ENCODE measurements at places on chromosomes 12 and 14. TPM values are rescaled to one million over a fixed set of nuclear protein-coding genes. Genes with fewer than 3 reads are reported as not detected.

DNA sequence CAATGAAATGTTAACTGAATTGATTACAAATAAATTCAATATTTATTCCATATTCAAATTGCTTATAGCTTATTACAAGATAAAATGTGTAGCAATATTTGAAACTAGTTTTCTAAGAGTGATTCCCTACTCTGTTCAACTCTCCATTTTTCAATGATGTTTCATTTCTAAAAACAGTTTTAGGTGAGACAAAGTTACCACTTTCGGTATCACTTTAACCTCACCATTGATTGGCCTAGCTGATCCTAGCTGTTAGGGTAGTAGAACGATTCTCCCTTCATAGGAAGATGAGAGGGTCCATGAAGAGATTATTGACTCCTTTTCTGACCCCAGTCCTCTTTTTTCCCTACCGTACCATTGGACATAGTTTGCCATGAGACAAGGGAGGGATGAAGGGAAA is 373.3 kb downstream of the PRKD1 start:
- no peak for DNase-seq

Gene DLGAP5
- total RNA-seq = 97.9 TPM

DNA sequence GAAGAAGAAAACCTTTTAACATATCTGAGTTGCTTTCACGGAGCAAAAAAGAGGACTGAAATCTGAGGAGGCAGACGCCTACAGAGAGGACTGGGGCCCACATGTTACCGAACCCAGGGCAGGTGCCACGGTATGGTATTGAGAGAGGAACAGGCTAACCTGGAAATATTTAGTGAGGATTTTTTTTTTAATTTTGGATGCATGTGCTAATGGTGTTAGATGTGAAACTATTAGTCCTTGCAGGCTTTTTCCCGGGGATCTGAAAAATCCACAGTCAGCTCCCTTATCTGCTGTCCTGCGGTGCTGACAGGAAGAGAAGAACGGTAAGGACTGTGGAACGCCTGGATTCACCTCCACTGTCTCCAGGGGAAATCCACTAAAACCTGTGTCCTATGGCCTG is 819.7 kb downstream of the TMEM121 start:
- no peak for DNase-seq

Gene C14orf93
- 10.8 TPM for total RNA-seq

Gene EFS
- total RNA-seq = not detected

DNA sequence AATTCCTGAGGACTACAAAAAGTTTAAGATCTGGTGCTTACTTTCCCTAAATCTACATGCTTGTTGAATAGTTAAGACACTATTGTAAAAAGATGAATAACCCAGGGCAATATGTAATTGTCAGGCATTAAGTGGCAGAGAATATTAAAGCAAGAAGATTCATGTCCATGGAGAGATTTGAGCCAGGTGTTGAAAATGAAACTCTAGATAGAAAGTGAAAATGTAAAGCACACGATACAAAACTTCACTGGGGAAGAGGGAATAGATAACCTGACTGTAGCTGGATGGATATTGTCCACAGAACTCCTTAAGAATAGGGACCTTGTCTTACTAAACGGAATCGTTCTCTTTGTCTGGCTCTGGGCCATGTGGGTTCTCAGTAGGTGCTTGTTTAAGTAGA is 5.0 kb downstream of the CAND1 start:
- no peak for DNase-seq

- no peak for DNase-seq
Measured at GRCh38 chr12:82666830-82667229, 19.9 kb upstream of the TMTC2 start.

Gene KRT72
- total RNA-seq = not detected

- no peak for DNase-seq
Measured at GRCh38 chr12:22722779-22723178, 97.8 kb downstream of the ETNK1 start.

GRCh38 chr14:49497725-49498348 is 88.3 kb downstream of the RPS29 start:
- no peak for DNase-seq

- DNase-seq = no peak
Measured at GRCh38 chr12:66066137-66066928, 64.2 kb downstream of the LLPH start.

Gene CEBPE
- 0.19 TPM for total RNA-seq

Gene ZNF219
- 9.9 TPM for total RNA-seq

GRCh38 chr14:72479461-72479931 is 414.4 kb downstream of the DPF3 start:
- no peak for DNase-seq

- DNase-seq = no peak
Measured at GRCh38 chr12:77131977-77132490, 66.7 kb upstream of the E2F7 start.

Gene EML5
- 6.2 TPM for total RNA-seq

DNA sequence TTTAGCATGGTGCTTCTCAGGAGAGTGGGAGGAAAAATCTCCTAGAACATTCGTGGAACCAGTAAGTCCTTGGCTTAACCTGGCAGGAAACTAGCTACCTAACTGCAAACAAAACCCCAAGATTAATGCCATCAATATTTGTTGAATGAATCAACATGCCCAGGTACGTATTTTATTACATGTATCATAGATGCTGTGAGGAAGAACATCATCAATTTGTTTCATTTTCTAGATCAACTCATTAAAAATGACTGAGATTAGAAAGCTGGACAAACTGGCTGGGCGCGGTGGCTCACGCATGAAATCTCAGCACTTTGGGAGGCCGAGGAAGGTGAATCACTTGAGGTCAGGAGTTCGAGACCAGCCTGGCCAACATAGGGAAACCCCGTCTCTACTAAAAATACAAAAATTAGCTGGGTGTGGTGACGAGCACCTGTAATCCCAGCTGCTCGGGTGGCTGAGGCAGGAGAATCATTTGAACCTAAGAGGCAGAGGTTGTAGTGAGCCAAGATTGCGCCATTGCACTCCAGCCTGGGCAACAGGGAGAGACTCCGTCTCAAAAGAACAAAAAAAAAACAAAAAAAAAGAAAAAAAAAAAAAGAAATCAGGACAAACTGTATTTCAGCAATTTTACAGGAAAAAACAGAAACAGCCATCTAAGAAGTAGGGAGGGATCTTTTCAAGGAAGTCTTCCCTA is 88.7 kb downstream of the NTN4 start:
- DNase-seq = no peak

DNA sequence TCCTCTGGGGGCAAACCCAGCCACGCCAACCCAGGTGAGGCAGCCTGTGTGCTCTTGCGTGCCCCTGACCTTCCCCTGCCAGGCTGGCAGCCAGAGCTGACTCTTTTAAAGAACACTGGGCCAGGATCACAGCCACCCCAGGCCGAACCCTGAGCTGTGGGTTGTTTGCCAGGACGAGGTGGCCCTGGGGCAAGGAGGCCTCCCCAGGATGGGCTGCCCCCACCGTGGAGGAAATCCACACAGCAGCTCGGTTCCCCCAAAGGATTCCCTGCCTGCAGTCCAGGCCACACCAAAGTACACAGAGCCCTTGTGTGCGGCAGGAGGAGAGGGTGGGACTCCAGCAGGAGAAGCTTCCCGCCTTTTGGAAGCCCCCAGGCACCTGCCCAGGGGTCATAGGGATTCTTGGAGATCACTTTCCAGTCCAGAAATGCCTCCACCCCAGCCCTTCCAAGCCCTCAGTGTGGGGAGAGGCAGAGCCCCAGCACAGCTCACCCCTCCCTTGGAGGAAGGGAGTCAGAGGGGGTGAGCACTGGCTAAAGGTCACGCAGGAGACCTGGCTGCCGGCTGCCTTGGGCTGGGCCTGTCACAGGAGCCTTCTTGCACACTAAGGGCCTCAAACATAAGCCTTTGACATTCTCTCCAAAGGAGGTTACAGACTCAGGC is 115.6 kb downstream of the CALM1 start:
- DNase-seq = no peak

GRCh38 chr14:73870525-73871235 is 16.0 kb upstream of the ZNF410 start:
- no peak for DNase-seq

DNA sequence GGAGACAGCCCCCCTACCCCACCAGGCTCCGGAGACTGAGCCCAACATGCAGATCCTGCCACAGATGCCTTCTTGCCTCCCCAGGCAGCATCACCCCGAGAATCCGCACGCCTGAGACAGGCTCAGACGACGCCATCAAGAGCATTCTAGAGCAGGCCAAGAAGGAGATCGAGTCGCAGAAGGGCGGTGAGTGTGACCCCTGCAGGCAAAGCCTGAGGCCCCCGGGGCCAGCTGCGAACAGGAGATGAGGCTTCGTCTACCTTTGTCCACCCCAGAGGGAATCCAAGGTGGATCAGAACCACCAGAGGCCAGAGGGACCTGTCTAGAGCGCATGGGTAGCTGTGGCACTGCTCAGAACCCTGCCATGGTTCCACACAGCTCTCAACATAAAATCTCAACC is 56.9 kb downstream of the PHETA1 start:
- no peak for DNase-seq

DNA sequence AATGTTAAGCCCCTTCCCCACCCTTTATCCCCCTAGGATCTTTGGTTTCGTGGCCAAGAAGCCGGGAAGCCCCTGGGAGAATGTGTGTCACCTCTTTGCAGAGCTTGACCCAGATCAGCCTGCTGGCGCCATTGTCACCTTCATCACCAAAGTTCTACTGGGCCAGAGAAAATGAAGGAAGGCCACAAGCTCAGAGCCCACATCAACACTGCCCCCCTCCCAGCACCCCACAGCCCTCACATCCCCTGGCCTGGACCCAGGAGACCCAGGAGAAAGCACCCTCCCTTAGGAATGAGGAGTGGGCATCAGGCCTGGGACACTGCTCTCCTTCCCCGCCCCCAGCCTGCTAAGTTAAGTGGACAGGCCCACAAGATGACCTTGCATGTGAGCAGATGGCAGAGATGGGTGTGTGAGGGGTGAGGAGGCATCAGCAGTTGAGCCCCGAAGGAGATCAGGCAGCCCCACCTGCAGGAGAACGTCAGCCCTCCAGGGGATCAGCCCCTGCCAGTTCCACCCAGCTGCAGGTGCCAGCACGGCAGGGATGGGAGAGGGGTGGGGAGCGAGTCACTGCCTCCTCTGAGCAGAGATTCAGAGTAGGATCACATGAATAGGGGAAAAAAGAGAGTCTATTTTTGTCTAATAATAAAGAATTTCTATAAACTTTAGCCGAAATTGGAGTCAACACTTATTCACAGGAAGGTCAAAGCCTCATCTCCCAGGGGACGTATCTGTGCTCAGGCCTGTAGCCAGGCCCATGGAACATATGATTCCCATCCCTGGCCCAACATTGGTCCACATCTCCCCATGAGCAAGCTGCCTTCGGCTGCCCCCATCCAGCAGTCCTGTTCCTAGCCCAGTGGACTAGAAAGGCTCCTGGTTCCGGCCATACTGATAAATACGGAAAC is 14.1 kb downstream of the TNS2 start:
- DNase-seq = no peak

Gene SLC22A17
- 4.8 TPM for total RNA-seq

DNA sequence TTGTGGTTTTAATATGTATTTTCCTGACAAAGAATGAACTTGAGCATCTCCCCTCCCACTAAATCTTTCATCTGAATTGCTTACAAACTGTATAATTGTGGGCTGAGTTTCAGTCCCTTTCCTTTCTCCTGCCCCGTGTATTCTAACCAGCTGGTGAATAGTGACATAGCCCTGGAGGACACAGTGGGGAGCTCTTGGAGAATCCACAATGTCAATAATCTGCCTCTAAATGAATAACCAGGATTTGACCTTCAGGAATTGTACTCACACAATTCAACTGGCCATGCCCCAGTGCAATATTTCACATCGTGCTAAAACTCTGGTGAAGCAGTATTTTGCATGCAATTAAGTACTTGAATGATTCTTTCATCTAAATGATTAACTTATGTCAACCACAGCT is 177.2 kb downstream of the C12orf42 start:
- DNase-seq = no peak

Gene OR6C2
- not detected for total RNA-seq

Gene ORMDL2
- 41.2 TPM for total RNA-seq

- DNase-seq = no peak
Measured at GRCh38 chr12:114361545-114361944, 44.4 kb downstream of the TBX5 start.

Gene ANG
- 2.0 TPM for total RNA-seq

DNA sequence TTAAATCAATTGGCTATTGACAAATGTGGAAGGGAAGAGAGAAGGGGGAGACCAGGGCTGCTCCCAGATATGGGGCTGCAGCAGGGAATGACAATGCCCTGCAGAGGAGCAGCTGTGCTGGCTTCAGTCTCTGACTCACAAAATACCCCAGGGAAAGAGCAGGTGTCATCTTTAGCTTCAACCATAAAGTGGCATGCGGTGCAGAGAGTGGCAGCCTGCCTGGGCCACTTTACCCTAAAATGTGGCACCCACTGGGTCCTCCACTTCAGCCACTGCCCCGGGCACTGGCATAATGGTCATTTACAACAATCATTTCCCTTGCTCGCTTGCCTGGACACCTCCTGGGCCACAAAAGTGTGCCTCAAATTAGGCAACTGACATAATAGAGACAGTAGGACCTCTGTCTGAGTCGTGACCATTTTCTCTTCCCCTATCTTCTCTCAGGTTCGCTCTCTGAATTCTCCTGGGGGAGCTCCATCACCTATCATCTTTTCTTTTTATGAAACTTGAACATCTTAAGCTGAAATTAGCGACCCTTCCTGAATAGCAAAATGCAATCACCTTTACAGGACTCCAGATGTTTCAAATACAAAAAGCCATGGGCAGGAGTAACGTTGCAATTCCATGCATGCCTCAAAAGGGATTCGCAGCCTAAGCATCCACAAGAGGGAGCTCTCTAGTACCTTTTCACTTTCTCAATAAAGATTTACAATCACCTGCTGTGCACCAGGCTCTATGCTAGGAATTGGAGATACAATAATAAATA is 179.9 kb upstream of the ATF7IP start:
- peak; percentile 24 for DNase-seq

Gene RHEBL1
- 15.6 TPM for total RNA-seq

Gene KCNA5
- not detected for total RNA-seq

- DNase-seq = no peak
Measured at GRCh38 chr12:5621329-5621728, 189.4 kb downstream of the NTF3 start.

DNA sequence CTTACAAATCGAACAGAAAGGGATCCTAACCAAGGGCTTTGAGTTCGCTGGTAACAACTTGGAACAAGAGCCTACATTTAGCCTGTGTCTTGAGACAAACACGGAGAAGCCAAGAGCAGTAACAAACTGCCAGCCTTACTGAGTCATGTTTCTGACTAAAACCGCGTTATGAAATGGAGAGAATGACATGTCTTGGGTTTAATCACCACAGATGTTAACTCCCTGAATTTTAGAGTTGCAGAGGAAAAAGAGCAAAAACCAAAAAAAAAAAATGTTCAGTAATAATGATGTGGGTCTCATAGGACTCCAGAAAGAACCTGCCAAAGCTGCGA is 1.0 kb downstream of the BLTP3B start:
- peak; percentile 44 for DNase-seq

- no peak for DNase-seq
Measured at GRCh38 chr14:24074625-24075484, 3.5 kb downstream of the CPNE6 start.

Gene YEATS4
- total RNA-seq = 50.4 TPM

- DNase-seq = peak; percentile 49
Measured at GRCh38 chr14:68628605-68629310, 164.1 kb downstream of the ZFP36L1 start.

- DNase-seq = no peak
Measured at GRCh38 chr12:2347844-2348481, 295.2 kb downstream of the CACNA1C start.

- no peak for DNase-seq
Measured at GRCh38 chr14:76138758-76139723, 12.7 kb upstream of the GPATCH2L start.

Data from activated CD4-positive, alpha-beta memory T cell treated with anti-CD3 and anti-CD28 coated beads for 36 hours (primary cell).